Kidney (tissue), 22 donors: ENCODE measurements at places on chromosomes 2 and 18. TPM values are rescaled to one million over a fixed set of nuclear protein-coding genes. Genes with fewer than 3 reads are reported as not detected.
A peak's percentile ranks its signal among the peaks of the same experiment; 100 is the strongest.

- peak; percentile 39 for DNase-seq
Measured at GRCh38 chr2:230160112-230160660, 59.6 kb downstream of the SP110 start.

GRCh38 chr2:96431319-96431718 lies 73.8 kb downstream of the NEURL3 start:
- DNase-seq = no peak

- DNase-seq = no peak
Measured at GRCh38 chr18:3794537-3795348, 344.8 kb downstream of the TGIF1 start.

GRCh38 chr2:133303150-133303549 lies 265.1 kb downstream of the NCKAP5 start:
- no peak for DNase-seq

DNA sequence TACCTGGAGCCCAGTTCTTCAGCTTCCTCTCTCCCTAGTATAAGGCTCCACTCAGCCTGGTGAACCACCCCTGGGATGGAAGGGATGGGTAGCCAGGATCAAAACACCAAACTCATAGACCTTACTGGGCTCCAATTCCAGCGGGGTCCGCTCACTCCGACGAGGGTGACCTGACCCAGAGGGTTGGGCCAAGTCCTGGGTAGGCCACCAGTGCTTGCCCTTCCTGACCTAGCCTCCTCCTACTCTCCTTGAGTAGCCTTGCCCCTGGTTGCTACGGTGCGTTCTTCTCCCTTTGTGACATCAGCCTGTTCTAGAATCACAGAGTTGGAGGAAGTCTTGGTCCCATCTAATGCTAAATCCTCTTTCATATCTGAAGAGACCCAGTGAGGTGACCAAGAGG lies 537 bp upstream of the STAT4 start:
- DNase-seq = peak; percentile 63

DNA sequence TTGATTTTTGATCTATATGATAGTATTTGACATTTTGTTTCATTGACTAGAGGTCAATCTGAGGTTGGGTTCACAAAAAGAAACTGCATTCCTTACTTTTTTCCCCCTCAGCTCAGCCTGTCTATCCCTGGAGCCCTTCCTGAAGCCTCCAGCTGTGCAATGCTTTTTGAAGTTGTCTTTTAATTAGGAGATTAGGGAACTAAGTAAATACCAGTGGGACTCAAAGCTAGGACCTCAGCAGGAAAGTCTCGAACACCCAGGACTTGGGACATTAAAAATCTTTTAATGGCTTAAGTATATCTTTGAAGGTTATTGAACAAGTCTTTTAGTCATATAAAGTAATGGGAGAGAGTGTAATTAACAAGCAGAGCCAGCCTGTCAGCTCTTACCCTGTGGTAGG lies 220.2 kb downstream of the PDE11A start:
- no peak for DNase-seq

GRCh38 chr2:28411166-28411755 lies 18.6 kb downstream of the FOSL2 start:
- no peak for DNase-seq

- no peak for DNase-seq
Measured at GRCh38 chr2:653645-654425, 23.4 kb downstream of the TMEM18 start.

GRCh38 chr2:231227310-231228162 lies 29.1 kb downstream of the ARMC9 start:
- no peak for DNase-seq

DNA sequence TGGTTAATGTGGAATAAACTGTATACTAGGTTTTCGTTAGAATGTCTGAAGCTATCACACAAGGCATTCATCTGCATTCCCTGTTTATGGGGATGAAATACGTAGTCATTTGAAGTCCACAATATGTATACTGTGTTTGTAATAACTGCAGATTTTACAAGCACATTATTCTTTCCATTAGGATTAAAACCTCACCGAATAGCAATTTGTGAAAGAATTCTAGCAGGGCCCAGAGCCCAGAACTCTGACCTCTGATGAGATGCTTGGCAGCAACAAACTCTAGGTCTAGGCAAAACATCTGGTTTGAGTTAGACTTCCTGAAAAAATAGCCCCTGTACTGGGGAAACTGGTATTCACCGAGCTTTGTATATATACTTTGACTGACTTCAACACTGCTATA lies 158.2 kb downstream of the SRBD1 start:
- no peak for DNase-seq

GRCh38 chr2:182359027-182359989 lies 67.5 kb downstream of the PDE1A start:
- no peak for DNase-seq

- no peak for DNase-seq
Measured at GRCh38 chr2:2269989-2270562, 61.0 kb downstream of the MYT1L start.

DNA sequence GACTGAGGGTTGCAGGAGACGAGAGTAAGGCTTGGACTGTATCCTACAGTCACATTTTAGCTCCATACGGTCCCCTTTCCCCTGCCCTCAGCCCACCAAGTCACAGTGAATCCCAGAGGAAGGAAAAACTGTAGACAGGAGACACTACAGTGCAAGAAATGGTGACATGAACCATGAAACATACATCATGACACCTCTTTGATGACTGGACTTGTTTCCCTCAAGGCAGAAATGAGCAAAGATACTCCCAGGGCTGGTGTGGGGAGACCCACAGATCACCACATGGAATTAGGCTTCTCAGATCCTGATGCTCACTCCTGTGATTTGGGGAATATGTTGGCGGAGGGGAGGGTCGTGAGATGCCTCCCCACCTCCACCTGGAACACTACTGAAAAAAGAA lies 48.2 kb upstream of the SPP2 start:
- DNase-seq = no peak

DNA sequence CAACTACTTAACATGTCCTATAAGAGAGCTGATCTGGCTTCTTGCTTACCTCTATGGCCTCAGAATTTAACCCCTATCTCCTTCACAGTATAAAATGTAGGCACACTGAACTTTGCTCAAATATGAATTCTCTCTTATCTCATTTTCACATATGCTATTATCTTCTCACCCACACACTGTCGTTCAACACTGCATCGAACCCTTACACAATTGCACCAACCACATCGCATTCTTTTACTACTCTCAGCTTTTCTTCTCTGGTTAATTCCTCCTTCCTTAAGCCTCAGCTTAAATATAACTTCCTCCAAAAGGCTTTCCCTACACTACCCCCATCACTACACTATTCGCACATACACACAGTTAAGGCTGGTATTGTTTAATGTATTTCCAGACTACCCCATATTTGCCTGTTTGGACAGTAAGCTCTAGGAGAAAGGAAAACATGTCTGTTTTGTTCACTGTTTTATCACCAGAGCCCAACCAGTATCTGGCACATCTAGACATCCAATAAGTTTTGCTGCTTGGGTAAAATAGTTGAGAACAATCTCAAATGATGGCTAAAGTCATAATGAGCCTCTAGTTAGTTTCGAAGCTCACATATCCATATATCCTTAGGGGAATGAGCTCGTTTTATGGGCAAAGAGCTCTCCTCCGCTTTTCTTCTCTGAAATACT lies 47.7 kb downstream of the HIBCH start:
- no peak for DNase-seq

The MC4R gene
- polyA plus RNA-seq = not detected

The TMEM37 gene
- 221 TPM for polyA plus RNA-seq

The ILKAP gene
- polyA plus RNA-seq = 38.4 TPM

The FN1 gene
- 92.1 TPM for polyA plus RNA-seq

The PUS10 gene
- 3.0 TPM for polyA plus RNA-seq

The ATP6V1B1 gene
- polyA plus RNA-seq = 400 TPM

The CPLX4 gene
- not detected for polyA plus RNA-seq

The B3GNT7 gene
- polyA plus RNA-seq = 2.4 TPM

The SLC9A2 gene
- polyA plus RNA-seq = 5.6 TPM

The CPO gene
- polyA plus RNA-seq = 0.90 TPM

The OTX1 gene
- not detected for polyA plus RNA-seq

The KLHL30 gene
- polyA plus RNA-seq = 0.24 TPM
